Activated CD8-positive, alpha-beta T cell treated with anti-CD3 and anti-CD28 coated beads, Interleukin-2, amount 10 ng/mL, durations not matched to agents 7 days and 5 days (primary cell): ENCODE measurements at places on chromosomes 4 and X. TPM values are rescaled to one million over a fixed set of nuclear protein-coding genes. Genes with fewer than 3 reads are reported as not detected.

DNA sequence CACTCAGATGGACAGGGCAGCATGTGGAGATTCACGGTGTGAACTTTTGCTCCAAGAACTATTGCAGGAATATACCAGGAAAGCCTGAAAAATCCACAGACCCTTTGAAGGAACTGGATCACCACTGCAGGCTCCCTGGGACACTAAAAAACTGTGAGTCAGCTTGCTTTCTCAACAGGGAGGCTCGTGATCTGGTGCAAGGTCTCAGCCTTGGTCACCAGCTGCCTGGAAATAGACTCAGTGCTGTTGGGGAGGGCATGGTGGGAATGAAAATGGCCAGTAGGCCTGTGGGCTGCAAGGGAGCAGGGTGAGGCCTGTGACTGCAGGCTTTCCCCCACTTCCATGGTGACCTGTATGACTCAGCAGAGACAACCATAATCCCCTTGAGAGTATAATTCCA, 426.4 kb upstream of the RPS6KA3 start:
- DNase-seq, result no peak

DNA sequence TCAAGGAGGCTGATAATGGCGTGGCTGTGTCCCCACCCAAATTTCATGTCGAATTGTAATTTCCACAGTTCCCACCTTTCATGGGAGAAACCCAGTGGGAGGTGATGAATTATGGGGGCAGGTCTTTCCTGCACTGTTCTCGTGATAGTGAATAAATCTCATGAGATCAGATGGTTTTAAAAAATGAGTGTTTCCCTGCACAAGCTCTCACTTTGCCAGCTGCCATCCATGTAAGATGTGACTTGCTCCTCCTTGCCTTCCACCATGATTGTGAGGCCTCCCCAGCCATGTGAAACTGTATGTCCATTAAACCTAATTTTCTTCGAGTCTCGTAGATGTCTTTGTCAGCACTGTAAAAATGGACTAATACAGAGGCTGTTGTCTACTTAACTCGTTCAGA, 488.3 kb downstream of the SPRY1 start:
- no peak for DNase-seq

FRG2 gene
- not detected for total RNA-seq

ARAP2 gene
- 34.7 TPM for total RNA-seq

TRIML2 gene
- not detected for total RNA-seq

SMR3B gene
- not detected for total RNA-seq

ADH6 gene
- total RNA-seq, result not detected

- DNase-seq, result no peak
Observed at GRCh38 chr4:43718369-43718768, 730.2 kb downstream of the KCTD8 start.

GRCh38 chrX:153004780-153005179, 10.9 kb upstream of the PNMA5 start:
- DNase-seq, result no peak

IQCM gene
- not detected for total RNA-seq

SFRP2 gene
- not detected for total RNA-seq

- DNase-seq, result no peak
Observed at GRCh38 chr4:141195095-141195707, 25.5 kb upstream of the ZNF330 start.

GRCh38 chrX:48475296-48475695, 703 bp upstream of the FTSJ1 start:
- no peak for DNase-seq

GRCh38 chrX:134654398-134655012, 3.8 kb downstream of the PLAC1 start:
- DNase-seq, result no peak

GRCh38 chr4:113469023-113469390, 292.5 kb downstream of the CAMK2D start:
- DNase-seq, result no peak

XAGE3 gene
- total RNA-seq, result not detected

- no peak for DNase-seq
Observed at GRCh38 chr4:186845137-186845842, 121.6 kb upstream of the FAT1 start.

TCP11X2 gene
- total RNA-seq, result not detected

GRCh38 chrX:123036401-123036800, 147.7 kb upstream of the GRIA3 start:
- DNase-seq, result no peak
